CMK (cell line): ENCODE measurements at places on chromosomes 2 and 18.

DNA sequence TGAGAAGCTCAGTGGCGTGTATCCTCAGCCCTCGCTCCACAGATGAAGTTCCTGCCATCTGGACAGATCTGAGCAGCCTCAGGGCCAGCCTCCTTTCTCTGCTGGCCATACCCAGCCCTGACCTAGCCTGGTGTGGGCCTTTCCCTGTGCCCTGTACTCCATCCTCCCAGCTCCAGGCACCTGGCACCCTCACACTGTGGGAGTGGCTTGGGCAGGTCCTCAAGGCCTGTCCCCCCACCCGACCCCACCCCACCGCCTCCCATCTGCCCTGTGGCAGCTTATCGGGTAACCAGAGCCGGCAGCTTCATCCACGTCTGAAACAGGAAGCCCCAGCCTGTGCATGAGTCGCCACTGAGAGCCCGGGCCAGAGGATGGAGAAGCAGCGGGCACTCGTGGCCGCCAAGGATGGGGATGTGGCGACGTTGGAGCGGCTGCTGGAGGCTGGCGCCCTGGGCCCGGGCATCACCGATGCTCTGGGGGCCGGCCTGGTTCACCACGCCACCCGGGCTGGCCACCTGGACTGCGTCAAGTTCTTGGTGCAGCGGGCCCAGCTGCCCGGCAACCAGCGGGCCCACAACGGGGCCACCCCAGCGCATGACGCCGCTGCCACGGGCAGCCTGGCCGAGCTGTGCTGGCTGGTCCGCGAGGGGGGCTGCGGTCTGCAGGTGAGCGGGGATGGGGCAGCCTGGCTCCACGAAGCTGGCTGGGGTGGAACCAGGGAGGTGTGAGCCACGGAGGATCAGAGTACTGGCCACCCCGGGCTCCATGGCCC lies at the start of gene ESPNL:
Gene ESPNL, plus strand, starts transcription at position 292 of the 772 bp plus-strand sequence. Its CDS starts 80 bp downstream, at position 372.
- peak; percentile 61 for DNase-seq

- no peak for DNase-seq
Observed at GRCh38 chr2:161422816-161423403, 6.8 kb downstream of the TBR1 start.

DNA sequence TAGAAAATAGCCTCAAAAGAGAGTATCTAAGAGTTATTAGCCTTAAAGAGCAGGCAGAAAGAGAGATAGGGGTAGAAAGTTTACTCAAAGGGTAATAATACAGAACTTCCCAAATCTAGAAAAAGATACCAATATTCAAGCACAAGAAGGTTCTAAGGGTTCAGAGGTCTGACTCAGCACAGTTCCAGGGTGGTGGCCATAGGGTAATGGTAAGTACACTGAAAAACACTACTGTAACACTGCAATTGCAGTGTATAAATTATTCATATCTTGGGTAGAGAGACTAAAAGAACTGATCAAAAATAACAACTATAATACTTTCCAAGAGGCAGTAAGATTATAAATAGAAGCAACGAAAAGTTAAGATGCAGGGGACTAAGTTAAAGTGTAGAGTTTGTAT lies 115.2 kb downstream of the ROCK1 start:
- no peak for DNase-seq

DNA sequence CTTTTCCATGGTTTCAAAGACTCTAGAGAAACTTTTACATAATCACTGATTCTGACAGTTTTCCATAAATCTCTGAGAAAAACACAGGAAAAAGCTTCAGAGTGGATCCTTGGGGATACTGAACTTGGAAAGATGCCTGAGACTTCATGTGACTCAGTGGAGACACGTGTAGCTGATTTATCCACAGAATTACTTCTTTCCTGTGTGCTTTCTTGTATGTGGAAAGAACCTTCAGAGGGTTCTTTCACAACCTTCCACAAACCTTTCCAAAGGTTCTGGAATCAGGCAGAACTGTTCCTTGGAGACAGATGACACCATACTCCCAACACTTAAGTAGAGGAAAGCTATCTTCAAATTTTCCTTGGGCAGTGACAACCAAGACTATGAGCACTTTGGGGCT lies 207.2 kb downstream of the RND3 start:
- DNase-seq: no peak

- DNase-seq: no peak
Observed at GRCh38 chr2:12821656-12822055, 104.9 kb downstream of the TRIB2 start.

- DNase-seq: no peak
Observed at GRCh38 chr2:210046851-210047500, 44.5 kb downstream of the RPE start.
